ENCODE measurements at places on chromosomes 4 and X.
A peak's percentile ranks its signal among the peaks of the same experiment; 100 is the strongest.

GRCh38 chr4:8227771-8228318, 28.8 kb downstream of the SH3TC1 start:
- no peak for DNase-seq

GRCh38 chrX:34275699-34276098, 143.6 kb upstream of the FAM47A start:
- peak; percentile 4 for DNase-seq

DNA sequence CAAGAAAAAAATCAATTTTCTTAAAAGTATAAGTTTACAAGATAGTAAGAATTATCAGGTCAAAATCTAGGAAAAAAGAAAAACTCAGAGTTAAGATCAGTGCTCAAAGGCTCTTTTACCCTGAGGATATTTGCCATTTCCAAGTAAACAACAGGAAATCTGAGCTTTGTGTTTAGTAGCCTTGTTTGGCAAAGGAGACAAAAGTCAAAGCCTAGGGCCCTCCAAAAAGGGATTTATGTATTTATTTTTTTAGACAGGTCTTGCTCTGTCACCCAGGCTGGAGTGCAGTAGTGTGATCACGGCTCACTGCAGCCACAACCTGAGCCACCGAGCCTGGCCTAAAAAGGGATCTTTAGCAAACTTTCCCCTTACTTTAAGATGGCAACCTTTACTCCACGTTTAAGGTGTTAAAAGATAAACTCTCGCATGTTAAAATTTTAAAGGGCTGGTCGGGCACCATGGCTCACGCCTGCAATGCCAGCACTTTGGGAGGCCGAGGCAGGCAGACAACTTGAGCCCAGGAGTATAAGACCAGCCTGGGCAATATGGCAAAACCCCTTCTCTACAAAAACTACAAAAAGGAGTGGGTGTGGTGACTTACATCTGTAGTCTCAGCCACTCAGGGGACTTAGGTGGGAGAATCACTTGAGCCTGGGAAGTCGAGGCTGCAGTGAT, 21.3 kb upstream of the OPHN1 start:
- no peak for DNase-seq

- DNase-seq = no peak
These were observed 70.3 kb downstream of the PPEF2 start for GRCh38 chr4:75831856-75832405.

- no peak for DNase-seq
These were observed 402.2 kb upstream of the FGF13 start for GRCh38 chrX:139113708-139114107.

DNA sequence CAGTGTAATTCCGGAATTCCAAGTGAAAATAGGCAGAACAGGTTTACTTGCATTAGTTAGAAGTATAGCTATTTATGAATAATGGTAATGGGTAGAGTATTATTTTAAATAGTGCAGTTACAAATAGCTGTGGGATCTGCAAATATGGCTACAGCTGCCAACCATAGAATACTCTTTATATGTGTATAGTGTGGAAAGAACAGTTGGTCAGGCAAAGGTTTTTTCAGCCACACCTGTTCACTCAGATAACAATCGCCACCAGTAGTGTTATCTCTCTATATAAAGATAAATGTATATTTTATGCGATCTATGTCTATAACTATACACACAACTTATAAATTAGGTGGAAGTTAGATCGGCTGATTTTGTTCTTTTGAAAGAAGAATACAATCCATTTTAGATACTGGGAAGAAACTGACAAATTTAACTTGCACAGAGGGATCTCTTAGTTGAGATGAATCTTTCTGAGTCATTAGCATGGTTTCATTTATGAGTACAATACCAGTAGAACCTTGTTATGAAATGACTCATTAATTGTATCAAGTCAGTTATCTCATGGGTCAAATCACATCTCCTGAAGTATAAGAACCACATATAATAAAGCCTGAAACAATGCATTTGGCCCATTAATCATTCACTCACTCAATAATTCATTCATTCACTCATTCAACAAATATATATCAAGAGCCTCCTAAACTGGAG, 100.9 kb upstream of the NR3C2 start:
- no peak for DNase-seq

DNA sequence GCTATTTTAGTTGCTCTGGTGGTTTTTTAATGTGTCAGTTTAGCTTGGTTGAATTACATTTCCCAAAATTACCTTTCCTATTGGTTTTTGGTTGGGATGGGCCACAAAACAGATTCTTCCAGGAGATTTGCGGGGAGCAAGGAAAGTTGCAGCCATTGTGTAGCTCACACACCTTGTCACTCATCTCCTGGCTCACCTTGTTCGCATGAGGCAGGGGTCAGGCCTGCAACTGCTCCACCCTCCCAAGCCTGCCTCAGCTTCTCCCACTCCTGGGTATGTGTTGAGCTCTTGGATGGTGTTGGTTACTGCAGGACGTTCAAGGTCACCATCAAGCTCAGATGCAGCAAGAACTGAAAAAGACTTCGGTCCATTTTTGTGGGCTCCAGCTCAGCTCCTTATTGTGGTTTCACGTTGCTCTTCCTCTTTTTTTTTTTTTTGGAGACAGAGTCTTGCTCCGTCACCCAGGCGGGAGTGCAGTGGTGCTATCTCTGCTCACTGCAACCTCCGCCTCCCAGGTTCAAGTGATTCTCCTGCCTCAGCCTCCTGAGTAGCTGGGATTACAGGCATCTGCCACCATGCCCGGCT, 95.6 kb upstream of the METTL14 start:
- DNase-seq = no peak

- peak; percentile 58 for DNase-seq
These were observed 658.5 kb downstream of the DACH2 start for GRCh38 chrX:86806786-86807185.

Data from NCI-H2081 (cell line).